Kasumi-1 (cell line): ENCODE measurements at places on chromosomes 6 and 20.
A peak's percentile ranks its signal among the peaks of the same experiment; 100 is the strongest.

DNA sequence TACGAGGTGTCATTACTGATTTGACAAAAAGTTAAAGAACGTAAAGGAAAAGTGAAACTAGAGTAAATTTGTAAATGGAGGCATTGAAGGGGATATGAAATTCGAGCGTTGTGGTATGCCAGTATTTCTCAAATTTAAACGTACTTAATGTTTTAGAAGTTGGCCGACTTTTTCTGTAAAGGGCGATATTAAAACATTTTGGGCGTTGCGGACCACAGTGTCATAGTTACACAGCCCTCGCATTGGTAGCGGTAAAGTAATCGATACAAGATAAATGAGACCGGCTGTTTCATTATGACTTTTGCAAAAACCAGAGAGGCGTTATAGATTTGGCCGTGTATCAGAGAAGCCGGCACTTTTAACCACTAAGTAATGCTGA is 39.6 kb downstream of the OR2B2 start:
- DNase-seq = peak; percentile 57

DNA sequence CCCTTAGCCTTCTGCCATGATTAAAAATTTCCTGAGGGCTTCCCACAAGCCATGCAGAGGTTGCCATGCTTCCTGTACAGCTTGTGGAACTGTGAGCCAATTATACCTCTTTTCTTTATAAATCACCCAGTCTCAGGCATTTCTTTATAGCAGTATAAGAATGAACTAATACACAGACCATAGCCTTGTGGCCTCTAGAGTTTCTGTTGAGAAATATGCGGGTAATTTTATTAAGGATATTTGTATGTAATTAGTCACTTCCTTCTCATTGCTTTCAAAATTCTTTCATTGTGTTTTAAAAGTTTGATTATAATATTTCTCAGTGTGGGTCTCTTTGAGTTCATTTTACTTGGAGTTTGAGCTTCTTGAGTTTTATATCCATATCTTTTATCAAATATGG is 484.9 kb downstream of the COL12A1 start:
- no peak for DNase-seq

GRCh38 chr20:49983123-49983847 is 505 bp downstream of the SNAI1 start:
- DNase-seq = no peak

DNA sequence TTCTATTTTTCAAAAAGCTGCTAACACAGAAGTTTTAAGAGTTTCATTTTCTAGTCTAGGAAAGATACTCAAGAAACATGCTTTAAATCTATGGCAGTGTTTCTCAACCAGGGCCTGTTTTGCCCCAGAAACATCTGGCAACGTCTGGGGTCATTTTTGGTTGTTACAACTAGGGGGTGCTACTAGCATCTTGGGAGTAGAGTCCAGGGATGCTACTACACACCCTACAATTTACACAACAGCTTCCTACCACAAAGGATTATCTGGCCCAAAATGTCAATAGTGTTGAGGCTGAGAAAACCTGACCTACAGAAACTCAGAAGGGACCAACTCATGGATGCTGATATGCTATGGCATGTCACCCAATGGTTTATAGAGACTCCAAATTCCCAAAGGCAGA is 24.4 kb downstream of the SERAC1 start:
- DNase-seq = peak; percentile 38

DNA sequence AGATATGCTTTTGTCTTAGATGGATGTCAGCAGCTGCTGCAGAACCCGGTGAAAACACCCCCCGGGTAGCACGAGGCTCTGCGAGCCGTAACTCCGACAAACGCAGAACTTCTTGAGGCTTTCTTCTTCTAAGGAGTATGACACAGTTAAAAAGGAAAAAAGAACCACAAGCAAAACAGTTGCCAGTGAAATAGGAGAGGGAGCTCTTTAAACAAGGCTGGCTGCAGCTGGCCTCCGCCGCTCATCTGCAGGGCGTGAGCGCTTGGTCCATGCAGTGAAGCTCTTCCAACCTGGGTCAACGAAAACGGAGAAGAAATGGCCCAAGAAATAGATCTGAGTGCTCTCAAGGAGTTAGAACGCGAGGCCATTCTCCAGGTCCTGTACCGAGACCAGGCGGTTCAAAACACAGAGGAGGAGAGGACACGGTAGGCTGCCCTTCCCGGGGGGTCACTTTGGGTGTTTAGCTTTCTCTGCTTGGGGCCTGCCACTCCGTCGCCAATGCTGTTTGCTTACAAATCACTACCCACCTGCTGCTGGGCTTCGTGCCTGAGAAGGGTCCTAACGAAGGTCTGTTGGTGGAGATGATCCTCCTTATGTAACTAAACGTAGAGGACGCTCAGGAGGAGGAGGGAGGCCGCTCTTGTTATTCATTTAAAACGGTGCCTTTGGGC is 13.2 kb downstream of the SYTL3 start:
- DNase-seq = peak; percentile 74

DNA sequence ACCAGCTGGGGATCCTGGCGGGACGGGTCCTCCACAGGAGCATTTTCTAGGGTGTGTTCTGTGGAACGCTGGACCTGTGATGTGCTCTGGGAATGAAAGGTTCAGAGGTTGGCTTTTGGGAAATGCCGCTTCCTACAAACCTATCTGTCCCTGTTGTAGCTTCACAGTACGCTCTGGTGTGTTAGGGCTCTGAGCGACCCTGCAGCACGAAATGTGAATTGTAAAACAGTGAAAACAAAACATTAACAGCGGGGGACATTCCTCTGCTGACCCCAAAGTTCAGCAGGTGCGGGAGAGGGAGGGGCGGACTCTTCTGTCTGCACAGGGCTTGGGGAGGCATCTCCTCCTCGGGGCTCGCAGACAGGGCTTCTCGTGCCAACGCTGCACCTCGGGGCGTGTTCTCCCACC is 155.9 kb downstream of the NRN1 start:
- no peak for DNase-seq

GRCh38 chr6:160417146-160417545 is 69.0 kb downstream of the SLC22A3 start:
- DNase-seq = no peak
